ENCODE measurements at places on chromosomes 2 and 18. TPM values are rescaled to one million over a fixed set of nuclear protein-coding genes. Genes with fewer than 3 reads are reported as not detected.

The CD8B2 gene
- total RNA-seq: 0.69 TPM

The TNP1 gene
- not detected for total RNA-seq

The TUBA4B gene
- total RNA-seq: 1.2 TPM

The EML6 gene
- 24.0 TPM for total RNA-seq

The NEU2 gene
- not detected for total RNA-seq

The GYPC gene
- 25.4 TPM for total RNA-seq

The B3GNT7 gene
- total RNA-seq: 9.0 TPM

The MEP1B gene
- total RNA-seq: 0.23 TPM

The CPLX4 gene
- not detected for total RNA-seq

The SLC5A7 gene
- 14.3 TPM for total RNA-seq

The COPS8 gene
- total RNA-seq: 212 TPM

The SATB2 gene
- 20.8 TPM for total RNA-seq

The ADAM23 gene
- 44.1 TPM for total RNA-seq

The PAX3 gene
- total RNA-seq: 0.69 TPM

The REG1A gene
- 0.46 TPM for total RNA-seq

The SERPINB10 gene
- total RNA-seq: 0.46 TPM

The ANKRD36B gene
- 297 TPM for total RNA-seq

The AKAIN1 gene
- not detected for total RNA-seq

The LIMS3 gene
- total RNA-seq: 2.1 TPM

The PGAP1 gene
- 133 TPM for total RNA-seq

The AGXT gene
- total RNA-seq: not detected

The PDCD1 gene
- total RNA-seq: 0.23 TPM

The CNGA3 gene
- 6.0 TPM for total RNA-seq
